ENCODE measurements at places on chromosomes 12 and 14.

- DNase-seq, result peak; percentile 49
These were observed 2.2 kb downstream of the RCOR1 start for GRCh38 chr14:102594514-102595175.

DNA sequence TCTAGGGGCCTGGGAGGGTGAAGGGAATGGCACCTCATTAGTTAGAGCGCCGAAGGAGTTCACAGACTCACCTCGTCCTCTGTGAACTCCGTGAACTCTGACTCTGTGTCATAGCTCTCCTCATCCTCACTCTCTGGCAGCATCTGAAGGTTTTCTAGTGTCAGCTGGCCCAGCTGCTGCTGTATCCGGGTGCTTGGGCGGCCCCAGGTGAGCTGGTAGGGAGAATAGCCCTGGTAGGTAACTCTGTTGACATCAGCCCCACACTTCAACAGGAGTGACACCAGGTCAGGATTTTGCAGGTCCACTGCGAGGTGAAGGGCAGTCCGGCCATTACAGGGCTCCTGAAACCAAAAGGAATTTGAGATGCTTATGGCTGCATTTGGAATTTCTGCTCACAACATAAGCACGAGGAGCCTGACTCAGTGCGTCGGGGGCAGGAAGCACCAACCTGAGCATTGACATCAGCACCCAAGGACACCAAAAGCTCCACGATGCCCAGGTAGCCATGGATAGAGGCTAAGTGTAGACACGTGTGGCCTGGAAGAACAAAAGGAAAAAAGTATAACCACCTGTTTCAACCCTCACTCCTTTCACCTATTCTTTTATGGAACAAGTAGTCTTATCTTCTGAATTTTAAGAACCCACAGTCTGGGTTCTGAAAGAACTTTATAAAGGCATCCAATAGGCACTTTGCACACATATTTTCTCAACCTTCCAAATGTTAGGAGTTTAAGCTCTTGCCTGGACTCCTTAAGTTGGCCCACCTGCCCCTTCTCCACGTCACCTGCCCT lies 2.0 kb downstream of the NFKBIA start:
- no peak for DNase-seq

GRCh38 chr12:101743724-101744472 lies 4.6 kb upstream of the SYCP3 start:
- DNase-seq, result peak; percentile 64

GRCh38 chr14:85234156-85235025 lies 295.6 kb upstream of the FLRT2 start:
- no peak for DNase-seq

DNA sequence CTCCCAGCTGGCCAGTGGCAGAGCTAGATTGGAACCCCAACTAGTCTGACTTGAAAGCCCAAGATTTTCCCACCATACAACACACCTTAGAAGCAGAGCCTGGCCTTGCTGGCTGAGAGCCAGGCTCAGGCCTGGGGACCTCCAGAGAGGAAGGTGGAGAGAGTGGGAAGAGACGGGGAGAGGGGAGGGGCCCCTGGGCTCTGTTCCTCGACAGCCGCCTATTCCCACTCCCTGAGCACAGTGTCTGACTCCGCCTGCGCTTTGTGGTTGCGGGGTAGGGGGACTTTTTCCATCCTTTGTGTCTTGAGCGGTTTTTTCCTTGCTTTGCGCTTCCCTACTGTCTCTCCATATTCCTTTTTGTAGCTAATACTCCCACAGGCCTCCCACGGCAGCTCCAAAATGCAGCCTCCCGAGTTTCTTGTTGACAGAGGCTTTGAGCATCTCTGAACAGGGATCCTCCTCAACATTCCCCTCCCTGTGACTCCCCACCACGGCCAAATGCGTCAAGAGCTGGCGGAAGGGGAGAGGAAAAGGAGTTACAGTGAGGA lies 4.0 kb upstream of the KCNH3 start:
- DNase-seq, result no peak

- no peak for DNase-seq
These were observed 9.1 kb upstream of the HOXC4 start for GRCh38 chr12:54044425-54045103.

GRCh38 chr12:101074940-101075680 lies 134.9 kb downstream of the SLC5A8 start:
- DNase-seq, result no peak

- no peak for DNase-seq
These were observed 20.6 kb upstream of the SPATA7 start for GRCh38 chr14:88364710-88365413.

DNA sequence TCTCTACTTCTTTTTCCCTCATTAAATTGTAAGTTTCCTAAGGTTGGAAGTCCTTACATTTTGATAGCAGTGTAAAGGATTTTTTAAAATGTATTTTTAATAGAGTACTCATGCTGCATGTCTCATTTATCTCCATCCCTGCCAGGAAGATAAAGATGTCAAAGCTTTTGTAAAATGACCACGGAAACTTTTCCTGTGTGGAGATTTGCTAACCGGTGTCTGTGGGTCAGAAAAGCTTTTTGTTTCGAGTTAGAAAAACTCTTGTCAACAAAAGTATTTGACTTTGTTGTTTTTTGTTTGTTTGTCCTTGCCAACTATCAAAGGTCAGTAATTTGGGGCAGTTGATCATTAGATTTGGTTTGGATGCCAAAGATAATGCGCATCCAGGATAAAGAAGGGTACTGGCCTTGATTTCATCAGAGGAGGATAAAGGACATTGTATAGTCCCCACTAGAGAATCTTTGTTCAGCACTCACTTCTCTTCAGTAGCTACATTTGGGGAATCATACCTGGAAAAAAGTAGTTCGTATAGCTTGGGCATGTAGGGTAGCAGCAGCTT lies 156.8 kb upstream of the HIF1A start:
- DNase-seq, result no peak

DNA sequence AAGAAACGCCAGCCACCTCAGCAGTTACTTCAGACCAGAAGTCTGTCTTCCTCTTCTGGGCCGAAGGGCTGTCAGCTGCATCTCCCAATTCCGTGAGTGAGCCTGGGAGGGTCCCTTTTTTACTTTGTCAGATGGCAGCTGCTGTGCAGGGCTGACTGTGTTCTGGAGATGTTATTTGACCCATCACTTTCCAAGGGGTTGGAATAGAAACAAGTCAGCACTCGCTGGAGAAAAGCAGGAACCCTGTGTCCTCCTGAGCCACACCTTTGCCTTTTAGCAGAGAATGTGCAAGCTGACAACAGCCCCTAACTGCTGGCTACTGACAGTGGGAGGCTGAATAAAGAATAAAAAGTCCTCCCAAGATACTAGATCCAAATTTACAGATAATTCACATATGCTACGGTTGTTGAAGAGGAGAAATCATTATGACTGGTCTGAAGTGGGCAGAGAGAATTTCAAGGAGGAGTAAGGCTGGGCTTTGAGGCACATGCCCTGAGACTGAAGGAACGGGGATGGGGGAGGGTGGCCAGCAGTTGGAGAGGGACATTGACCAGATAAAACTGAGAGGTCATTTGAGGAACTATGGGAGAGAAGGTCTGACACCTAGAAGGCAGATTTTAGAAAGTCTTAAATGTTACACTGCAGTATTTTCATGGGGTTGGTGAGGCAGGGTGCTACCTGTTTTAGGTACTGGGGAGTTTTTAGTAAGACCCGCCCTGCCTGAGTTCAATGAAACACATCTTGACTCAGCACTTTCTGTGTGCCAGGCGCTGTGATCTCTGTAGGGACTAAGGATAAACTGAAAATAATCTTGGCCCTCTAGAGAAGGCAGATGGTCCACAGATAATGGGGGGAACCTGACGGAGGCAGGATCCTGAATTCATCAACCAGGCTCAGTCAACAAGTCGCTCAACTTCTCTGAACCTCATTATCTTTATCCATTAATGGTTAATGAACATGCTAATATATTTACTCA lies 27.4 kb downstream of the FAM234B start:
- no peak for DNase-seq

DNA sequence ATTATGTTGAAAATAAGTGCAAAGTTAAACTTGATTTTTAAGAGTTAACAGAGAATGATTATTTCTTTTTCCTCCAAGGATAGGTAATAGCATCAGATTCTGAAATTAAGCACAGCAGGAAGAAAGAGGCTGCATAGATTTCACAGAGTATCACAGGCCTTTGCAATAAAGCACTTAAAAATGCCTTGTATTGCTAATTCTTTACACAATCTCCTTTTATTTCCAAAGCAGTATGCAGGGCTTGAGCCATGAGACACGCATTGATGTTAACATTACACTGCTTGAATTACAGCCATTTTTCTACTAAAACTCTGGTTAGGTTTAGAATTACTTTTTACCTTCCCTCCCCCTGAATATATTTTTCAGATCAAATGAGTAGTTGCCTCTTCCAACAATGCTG lies 398.3 kb downstream of the BCAT1 start:
- DNase-seq, result no peak

- no peak for DNase-seq
These were observed 2.9 kb downstream of the NFKBIA start for GRCh38 chr14:35401422-35402265.

- no peak for DNase-seq
These were observed 411.4 kb upstream of the SOX5 start for GRCh38 chr12:24360907-24361306.

DNA sequence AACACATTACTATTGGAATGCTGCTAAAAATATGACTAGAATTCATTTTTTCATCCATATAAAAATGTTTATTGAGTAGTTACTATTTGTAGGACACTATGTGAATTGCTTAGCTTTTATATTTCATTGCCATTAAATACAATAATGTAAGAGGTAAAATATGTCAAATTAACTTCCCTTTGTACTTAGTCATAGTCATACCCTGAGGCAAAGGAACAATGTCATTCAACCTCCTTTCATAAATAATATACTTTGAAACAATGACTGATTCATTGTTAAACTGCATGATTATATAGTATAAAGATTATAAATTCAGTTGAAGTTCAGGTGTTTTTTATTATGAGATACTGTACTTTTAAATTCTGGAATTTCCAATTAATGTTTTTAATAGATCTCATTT lies 105.2 kb downstream of the GARIN6 start:
- DNase-seq, result no peak

DNA sequence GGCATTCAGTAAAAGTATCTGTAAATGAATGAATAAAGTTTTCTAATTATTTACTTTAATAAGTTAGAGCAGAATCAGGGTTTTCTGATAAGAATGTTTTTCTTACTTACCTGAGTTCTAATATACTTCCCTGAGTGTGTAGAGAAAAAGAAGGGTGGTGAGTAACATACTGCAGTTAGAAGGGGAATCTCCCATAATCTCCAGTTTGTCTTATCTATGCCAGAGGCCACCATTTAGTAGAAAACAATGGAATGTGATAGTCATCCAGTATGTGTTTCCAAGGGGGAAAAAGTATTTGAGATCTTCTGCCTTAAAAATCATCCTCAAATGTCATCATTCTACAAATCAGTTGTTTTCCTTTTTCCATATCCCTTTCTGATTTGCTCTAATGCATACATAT lies 56.5 kb upstream of the PAWR start:
- no peak for DNase-seq

DNA sequence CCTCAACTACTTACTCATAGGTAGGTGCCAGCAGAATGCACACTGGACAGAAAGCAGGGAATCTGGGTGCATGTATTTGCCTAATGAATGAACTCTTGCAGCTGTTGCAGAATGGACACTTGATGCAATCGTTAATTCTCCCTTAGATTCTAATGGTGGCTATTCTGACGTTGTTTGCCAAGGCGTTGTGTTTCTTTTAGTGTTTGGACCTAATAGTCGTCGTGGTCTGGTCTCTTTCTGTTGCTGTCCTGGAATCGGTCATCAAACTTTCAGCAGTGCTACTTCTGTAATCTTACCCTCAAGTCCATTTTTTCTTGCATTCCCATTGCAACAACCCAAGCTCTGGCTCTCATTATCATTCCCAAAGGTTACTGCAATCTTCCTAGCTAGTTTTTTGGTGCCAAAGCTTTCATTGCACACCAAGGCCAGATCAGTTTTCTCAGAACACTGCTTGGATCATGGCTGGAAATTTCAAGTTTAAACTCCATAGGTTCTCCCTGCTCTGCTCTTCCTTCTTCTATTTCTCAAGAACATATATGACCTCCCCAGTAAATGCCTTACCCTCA lies 31.3 kb downstream of the BMP4 start:
- no peak for DNase-seq

- no peak for DNase-seq
These were observed 394.1 kb downstream of the C12orf75 start for GRCh38 chr12:105724641-105725040.

DNA sequence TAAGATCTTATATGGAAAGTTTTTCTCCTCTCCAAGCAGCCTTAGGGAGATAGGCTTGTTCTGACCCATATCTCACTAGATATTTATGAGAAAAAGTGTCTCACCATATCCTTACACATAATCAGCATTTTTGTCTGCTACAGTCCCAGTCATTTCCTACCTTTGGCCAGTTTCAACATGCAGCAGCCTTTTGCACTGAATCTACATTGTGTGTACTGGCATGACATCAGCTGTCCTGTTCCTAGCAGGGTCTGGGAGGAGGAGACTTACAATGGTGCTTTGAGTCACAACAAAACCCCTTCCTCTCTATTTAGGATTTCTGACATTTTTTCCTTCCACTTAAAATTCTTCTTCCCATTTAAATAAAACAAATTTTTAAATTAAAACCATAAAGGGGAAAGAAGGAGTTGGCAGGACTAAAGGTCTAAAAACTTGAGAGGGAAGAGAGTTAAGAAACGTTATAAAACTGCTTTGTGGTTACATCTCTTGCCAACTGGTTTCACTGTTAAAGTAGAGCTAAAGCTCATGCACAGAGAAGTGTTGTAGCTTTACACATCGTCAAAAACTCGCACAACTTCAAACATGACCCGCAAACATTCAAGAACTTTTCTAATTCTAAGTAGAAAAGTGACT lies 53.3 kb upstream of the CERS5 start:
- DNase-seq, result peak; percentile 54

DNA sequence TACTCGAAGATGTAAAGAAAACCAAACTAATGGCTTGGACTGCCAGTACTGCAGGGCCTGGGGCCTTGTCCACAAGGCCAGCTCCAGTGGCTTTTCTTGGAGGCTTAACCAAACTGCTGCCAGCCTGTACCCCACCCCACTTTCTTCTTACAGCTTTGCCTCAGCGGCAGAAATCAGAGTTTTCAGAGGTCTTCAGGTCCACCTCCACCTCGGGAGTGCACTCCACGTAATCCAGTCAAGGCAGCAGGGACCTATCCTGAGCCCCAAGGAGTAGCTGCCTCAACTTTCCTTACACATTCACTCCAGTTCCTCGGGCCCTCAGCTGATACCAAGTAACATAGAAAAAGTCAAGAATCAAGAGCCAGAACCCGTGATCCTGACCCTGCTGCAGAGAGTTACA lies 19.6 kb downstream of the PRMT8 start:
- no peak for DNase-seq
